ENCODE measurements at places on chromosomes 3 and 15.

GRCh38 chr3:196458063-196458462, 25.8 kb upstream of the UBXN7 start:
- DNase-seq, result no peak

- no peak for DNase-seq
These were observed 14.1 kb downstream of the ANKRD34C start for GRCh38 chr15:79296583-79296982.

DNA sequence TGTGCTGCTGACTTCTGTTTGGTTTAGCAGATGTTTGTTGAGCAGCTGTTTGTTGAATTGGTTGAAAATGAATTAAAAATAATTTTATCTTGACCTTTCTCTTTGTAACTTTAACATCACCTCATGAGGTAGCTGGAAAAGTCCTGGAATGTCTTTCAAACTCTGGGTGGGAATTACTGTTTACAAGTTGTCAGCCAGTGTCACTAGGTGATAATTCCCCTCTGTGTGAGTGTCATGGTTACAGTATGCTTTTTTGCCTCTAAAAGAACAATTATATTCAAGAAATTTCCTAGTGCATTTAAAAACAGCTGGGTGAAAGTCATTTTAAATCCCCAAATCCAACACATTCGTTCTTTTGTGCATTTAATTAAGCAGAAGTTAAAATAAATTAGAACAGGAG, 113.2 kb downstream of the PTPRG start:
- no peak for DNase-seq

GRCh38 chr15:71344316-71344715, 229.0 kb downstream of the THSD4 start:
- no peak for DNase-seq

- no peak for DNase-seq
These were observed 69.0 kb upstream of the THBS1 start for GRCh38 chr15:39511916-39512260.

- no peak for DNase-seq
These were observed 982.8 kb upstream of the ROBO1 start for GRCh38 chr3:80750637-80751036.

DNA sequence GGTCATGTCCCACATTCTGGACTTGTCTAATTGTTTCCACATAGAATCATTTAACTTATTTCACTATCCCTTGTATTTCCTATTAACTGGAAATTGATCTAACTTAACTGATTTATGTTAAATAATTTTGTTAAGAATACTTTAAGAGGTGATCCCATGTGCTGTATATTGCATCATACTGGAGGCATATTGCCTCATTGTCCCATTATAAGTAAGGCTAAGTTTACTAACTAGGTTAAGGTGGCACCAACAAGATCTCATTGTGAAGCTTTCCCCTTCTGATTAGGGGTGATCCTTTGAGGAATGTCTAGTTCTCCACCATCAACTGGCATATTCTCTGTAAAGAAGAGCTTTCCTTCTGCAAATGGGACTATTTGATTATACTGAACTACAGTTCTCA, 24.4 kb downstream of the MAP1A start:
- no peak for DNase-seq

GRCh38 chr3:128488991-128489673, 3.9 kb downstream of the GATA2 start:
- DNase-seq, result no peak

- DNase-seq, result no peak
These were observed 67.2 kb downstream of the DHX30 start for GRCh38 chr3:47870156-47870555.

GRCh38 chr3:68751888-68752287, 180.5 kb downstream of the TAFA4 start:
- no peak for DNase-seq

GRCh38 chr3:191762323-191762960, 301.5 kb downstream of the PYDC2 start:
- DNase-seq, result peak; percentile 36

GRCh38 chr3:171044384-171044783, 17.9 kb upstream of the SLC2A2 start:
- no peak for DNase-seq

GRCh38 chr15:42065033-42065432, 29.3 kb downstream of the PLA2G4D start:
- DNase-seq, result no peak

DNA sequence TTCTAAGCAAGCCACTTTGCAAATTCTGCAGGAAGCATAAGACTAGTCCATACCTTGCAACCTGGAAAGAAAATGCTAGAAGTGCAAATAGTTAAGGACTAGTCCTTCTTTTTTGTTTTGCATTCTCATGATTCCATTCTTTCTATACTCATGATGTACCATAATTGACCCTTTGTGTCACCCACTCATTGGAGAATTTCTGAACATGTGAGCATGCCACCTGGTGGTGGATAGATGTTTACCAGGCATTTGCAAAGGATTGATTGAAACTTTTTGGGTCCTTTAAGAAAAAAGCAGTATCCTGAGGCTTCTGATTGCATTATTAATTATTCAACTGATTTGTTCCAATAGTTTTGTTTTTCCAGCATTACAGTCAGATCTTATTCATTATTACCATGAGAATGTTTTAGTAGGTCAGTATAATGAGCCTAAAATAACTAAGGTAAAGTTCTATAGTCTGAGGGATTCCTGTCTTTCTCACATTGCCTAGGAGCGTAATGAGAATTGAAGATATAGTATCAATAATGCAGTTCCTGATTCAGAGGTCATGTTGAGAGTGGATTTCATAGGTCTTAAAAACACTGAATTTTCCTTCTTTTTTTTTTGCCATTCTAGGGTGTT, 20.2 kb upstream of the DIPK2A start:
- peak; percentile 27 for DNase-seq

GRCh38 chr3:110667216-110667615, 404.4 kb upstream of the NECTIN3 start:
- DNase-seq, result no peak

- DNase-seq, result peak; percentile 57
These were observed 26.5 kb downstream of the PLOD2 start for GRCh38 chr3:146134348-146135117.

GRCh38 chr3:100737334-100737733, 28.0 kb downstream of the TFG start:
- DNase-seq, result peak; percentile 30

DNA sequence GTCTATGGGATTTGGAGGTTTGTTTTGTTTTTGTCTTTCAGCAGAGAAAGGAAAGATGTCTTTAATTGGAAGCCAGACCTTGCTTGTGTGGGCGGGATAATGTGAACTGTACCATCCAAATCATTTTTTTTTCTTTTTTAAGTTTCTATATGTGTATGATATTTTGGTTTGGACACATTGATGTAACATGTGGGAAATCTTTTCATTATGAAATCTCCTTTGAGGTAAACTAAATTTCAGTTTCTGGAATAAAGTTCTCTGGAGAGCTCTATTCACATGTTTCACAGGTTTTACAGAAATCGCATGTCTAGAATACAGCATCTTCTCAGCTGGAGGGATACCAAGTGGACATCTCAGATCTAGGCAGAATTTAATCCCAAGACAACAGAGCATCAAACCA, 451.5 kb upstream of the MDFIC2 start:
- no peak for DNase-seq

- no peak for DNase-seq
These were observed 17.7 kb downstream of the SH2D7 start for GRCh38 chr15:78110096-78110495.

GRCh38 chr3:81443958-81444357, 317.5 kb downstream of the GBE1 start:
- no peak for DNase-seq

DNA sequence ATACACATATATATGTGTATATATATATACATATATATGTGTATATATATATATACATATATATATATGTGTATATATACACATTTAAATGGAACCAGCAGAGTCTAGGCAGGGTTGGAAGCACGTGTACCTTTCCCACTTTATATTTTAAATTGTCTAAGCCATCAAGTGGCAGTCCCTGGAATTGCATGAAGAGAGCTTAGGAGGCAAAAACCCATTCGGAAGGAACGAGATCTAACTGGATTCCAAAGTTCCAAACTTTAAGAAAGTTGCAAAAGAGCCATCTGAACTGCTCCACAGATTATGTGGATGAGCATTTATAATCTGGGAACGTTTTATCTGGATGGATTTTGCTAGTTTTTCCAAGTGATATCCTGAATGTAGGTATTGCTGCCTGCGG, 186.5 kb downstream of the FOXP1 start:
- DNase-seq, result peak; percentile 27

DNA sequence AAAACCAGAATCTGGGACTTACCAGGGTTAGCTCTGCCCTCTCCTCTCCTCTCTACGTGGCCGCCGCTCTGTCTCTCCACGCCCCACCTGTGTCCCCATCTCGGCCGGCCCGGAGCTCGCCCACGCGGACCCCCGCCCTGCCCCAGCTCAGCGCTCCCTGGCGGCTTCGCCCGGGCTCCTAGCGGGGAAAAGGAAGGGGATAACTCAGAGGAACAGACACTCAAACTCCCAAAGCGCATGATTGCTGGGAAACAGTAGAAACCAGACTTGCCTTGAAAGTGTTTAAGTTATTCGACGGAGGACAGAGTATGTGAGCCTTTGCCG, 5.4 kb downstream of the ISL2 start:
- DNase-seq, result no peak

- DNase-seq, result no peak
These were observed 43.2 kb upstream of the CMSS1 start for GRCh38 chr3:99774467-99774866.

GRCh38 chr15:90106522-90107117, 4.4 kb upstream of the IDH2 start:
- no peak for DNase-seq

- DNase-seq, result no peak
These were observed 3.3 kb downstream of the ANKRD63 start for GRCh38 chr15:40279437-40280141.

DNA sequence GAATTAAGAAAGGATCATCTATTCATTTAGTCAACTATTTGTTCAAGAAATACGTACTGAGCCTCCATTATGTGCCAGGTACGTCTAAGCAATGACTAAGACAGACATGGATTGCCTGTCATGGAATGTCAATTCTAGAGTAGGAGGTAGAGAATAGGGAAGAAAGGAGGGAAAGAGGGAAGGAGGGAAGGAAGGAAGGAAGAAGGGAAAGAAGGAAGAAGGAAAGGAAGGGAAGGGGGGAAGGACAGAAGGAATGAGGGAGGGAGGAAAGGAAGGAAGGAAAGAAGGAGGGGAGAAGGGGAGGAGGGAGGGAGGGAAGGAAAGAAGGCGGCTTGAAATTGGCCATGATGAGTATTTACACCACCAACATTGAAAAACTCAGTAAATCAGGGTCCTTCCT, 39.3 kb upstream of the RFTN1 start:
- DNase-seq, result no peak

GRCh38 chr15:26771578-26772153, 1.2 kb downstream of the GABRB3 start:
- DNase-seq, result no peak

- no peak for DNase-seq
These were observed 46.3 kb downstream of the ZIC4 start for GRCh38 chr3:147360051-147360439.

GRCh38 chr15:41979493-41980266, 7.3 kb upstream of the EHD4 start:
- DNase-seq, result no peak

DNA sequence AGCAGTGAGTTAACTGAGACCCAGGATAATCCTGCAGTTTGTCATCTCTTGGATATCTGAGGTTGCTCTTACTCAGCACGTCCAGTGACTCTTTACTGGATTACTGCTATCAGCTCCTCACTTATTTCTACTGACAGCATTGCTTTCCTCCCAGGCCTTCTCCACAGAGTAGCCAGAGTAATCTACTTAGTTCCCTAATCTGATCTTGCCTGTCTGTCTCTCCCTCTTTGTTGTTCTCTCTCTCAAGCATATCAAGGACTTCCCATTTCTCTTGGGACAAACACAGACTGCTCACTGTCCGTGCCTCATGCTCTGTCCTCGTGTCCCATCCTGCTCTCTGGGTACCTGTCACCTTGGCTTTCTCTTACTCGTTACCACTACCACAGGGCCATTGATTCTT, 376.2 kb downstream of the FEZF2 start:
- DNase-seq, result no peak

DNA sequence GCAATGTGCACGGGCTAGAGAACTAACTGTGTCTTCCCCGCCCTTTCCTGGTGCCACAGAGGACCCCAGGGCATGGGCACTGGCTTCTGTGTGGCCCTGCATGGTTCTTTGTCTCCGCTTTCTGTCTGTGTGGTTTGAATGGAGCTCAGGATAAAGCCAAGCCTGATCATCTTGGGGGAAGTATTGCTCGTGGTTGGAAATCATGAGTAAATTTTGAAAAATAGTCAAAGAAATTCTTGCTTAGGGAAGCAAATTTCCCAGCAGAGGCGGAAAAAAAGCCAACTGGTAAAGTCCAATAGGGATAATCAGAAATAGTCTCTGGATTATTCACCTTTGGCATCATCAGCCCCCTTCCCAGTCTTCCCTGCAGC, 55.4 kb downstream of the MAGEF1 start:
- no peak for DNase-seq

- DNase-seq, result no peak
These were observed 74.7 kb downstream of the MLH1 start for GRCh38 chr3:37068031-37068430.

GRCh38 chr3:43793648-43794372, 103.1 kb downstream of the ABHD5 start:
- no peak for DNase-seq

- DNase-seq, result peak; percentile 80
These were observed 494.7 kb upstream of the NECTIN3 start for GRCh38 chr3:110576960-110577359.

DNA sequence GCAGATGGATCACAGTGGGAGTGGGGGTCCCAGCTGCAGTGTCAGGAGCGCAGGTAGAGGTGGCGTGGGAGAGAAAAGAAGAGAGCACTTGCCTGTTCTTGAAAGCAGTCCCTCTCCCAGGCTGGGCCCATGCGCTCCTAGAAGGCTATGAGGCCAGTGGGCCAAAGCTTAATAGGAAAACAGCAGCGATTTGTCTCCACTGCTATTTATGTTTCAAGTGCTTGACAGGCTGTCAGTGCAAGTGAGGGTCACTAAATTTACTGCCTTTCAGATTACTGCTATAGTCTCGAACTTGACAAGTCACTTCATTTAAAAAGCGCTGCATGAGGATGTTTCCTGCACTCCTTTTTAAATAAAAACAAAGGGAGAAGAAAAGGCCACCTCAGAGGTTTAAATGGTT, 239.5 kb downstream of the GAP43 start:
- peak; percentile 46 for DNase-seq

DNA sequence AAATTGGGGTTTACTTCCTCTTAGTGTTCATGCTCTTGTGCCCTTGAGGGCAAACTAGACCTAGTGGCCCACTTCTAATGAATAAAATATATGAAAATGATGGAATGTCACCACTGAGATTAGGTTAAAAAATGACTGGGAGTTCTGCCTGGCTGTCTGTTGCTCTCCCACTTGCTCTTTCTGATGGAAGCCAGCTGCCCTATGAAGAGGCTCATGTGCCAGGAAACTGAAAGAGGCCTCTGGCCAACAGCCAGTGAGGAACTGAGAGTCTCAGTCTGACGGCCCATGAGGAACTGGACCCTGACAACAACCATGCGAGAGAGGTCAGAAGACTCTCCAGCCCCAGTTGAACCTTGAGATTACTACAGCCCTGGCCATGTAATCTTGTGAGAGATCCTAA, 107.1 kb upstream of the FHIT start:
- no peak for DNase-seq
